ENCODE measurements at places on chromosomes 3 and 15.

GRCh38 chr3:186171521-186171920, 62.6 kb upstream of the ETV5 start:
- no peak for DNase-seq

DNA sequence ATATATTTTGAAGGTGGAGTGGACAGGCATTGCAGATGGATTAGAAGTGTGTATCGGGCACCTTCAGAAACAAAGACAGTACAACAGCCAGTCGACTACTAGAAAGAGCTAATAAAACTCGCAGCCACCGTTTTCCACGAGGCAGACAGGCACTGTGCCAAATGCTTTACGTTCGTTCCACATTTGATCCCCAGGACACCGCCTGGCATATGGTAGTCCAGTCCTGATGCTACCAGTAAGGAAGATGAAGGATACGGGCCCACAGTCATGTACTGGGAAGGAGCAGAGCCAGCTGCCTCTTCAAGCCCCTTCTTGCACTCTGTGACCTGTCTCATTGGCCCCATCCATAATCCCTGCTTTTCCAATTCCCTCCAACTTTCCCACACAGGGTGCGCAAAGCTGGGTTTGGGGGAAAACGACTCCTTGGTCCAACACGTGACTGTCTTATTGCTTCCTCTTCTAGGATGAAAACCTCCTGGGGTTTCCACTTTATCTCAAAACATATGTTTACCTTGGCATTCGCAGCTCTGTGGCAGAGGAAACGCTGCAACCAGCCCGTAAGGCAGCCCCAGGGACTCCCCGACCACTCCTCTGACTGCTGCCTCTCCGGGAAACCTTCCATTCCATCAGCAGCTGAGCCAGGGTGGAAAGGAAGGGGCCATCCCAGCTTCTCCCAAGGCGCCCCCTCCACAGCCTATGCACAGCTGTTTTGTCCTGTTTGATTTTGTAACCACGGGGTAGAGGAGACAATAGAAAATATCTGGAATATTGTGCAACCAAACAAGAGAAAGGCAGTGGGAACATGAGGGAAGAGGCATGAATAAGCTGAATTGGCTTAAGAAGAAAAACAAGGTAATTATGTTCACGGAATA, 107.4 kb downstream of the ADAMTS17 start:
- DNase-seq: no peak

- no peak for DNase-seq
Observed at GRCh38 chr3:136818191-136818768, 646 bp upstream of the SLC35G2 start.

DNA sequence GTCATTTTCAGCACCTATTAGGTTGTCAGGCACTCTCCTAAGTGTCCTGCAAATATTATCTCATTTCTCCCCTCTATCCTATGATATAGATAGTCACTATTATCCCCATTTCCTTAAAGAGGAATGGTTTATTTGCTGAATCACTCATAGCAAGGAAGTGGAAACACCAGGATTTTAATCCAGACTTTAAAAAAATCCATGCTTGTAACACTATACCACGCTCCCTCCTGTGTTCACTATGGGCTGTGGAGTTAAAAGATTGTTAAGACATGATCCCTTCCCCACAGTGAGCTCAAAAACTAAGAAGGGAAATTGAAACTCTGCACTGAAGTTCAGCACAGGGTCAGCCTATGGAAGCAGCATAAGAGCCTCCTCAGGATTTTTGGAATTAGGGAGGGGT, 60.2 kb downstream of the TMEM39A start:
- DNase-seq: no peak

- DNase-seq: no peak
Observed at GRCh38 chr3:108947855-108948254, 5.8 kb downstream of the GUCA1C start.

GRCh38 chr3:139771331-139771730, 93.6 kb upstream of the NMNAT3 start:
- DNase-seq: no peak

DNA sequence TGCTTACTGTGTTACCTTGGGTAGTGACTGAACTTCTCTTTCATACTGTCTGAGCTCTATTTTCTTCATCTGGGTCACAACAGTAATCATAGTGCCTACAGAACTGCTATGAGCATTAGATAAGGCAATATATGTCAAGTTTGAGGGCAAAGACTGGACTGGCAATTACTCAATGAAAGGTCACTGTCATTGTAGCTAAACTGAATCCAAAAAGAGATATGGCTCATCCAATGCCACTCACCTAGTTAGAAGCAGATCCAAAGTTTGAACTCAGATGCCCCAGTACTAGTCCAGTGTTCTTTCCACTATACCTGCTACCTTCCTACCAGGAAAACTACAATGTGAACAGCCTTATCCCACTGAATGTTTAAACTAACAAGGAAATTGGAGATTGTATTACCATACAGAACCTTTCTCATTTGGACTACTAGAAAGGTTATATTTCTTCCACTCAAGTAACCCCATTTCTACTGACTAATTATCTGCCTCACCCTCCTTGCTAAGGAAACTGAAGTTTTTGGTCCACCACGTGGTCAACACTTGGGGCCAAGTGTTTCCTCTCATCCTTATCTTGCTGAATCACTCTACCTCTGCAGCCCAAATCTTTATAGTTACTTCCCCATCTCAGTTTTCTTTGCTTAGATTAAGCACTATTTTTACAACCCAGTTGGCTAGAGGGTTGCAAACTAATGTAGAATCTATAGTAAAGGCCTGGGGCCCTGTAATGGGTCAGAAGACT, 202.3 kb upstream of the LPP start:
- no peak for DNase-seq

DNA sequence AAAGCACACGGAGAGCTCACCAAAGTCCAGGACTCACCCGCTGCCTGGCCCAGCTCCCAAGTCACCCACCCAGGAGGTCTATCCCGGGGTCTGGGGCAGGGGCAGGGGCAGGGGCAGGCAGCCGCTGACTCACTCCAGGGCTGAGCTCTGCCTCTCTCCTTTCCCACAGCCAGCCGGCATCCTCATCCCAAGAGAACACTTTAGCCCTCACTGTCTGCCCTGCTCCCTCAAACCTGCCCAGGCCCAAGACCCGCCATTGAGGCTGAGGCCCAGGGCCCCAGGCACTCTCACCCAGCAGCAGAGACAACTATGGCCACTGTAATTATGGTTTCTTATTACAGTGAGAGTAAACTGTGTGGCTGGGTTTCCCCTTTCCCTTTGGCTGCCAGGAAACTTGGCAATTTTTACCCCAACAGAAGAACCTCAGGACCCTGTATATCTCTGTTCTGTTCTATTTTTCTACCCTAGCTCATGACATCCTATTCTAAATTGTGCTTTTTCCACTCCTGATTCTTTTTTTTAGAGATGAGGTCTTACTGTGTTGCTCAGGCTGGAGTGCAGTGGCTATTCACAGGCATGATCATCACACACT, 53.0 kb downstream of the IQSEC1 start:
- DNase-seq: no peak

GRCh38 chr15:79030470-79030869, 60.1 kb downstream of the RASGRF1 start:
- DNase-seq: no peak

GRCh38 chr3:113167825-113168801, 43.2 kb upstream of the BOC start:
- no peak for DNase-seq

DNA sequence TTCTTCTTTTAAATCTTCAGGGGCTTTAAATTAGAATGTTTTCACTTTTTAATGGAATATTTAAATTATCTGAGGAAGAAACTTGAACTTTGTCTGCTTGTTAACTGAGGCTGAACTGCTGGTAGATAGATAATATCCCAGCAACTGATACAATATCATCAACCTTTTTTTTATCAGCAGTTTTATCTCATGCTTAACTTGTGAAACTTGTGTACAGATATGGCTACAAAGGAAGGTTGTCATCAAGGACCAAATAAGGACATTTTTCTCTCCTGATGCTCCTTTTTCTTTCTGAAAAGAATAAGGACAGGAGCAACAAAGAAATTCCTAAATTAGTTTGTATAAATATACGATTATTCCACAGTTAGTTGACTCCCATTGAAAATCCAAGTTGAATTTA, 66.4 kb upstream of the KBTBD8 start:
- no peak for DNase-seq

DNA sequence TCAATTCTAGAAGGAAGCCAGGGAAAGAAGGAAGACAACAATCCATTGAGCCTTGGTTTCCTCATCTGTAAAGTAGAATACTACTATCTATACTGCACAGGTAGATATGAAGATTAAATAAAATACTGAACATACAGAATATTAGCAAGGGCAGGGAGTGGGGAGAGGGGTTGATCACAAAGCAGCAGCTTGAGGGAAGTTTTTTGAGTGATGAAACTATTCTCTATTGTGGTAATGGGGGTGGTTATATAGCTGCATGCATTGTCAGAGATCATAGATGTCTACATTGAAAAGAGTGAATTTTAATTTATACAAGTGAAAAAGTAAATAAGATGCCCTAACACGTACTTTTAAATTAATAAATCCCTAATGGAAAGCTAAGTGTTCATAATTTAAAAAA, 242.6 kb upstream of the LRTM1 start:
- DNase-seq: no peak

DNA sequence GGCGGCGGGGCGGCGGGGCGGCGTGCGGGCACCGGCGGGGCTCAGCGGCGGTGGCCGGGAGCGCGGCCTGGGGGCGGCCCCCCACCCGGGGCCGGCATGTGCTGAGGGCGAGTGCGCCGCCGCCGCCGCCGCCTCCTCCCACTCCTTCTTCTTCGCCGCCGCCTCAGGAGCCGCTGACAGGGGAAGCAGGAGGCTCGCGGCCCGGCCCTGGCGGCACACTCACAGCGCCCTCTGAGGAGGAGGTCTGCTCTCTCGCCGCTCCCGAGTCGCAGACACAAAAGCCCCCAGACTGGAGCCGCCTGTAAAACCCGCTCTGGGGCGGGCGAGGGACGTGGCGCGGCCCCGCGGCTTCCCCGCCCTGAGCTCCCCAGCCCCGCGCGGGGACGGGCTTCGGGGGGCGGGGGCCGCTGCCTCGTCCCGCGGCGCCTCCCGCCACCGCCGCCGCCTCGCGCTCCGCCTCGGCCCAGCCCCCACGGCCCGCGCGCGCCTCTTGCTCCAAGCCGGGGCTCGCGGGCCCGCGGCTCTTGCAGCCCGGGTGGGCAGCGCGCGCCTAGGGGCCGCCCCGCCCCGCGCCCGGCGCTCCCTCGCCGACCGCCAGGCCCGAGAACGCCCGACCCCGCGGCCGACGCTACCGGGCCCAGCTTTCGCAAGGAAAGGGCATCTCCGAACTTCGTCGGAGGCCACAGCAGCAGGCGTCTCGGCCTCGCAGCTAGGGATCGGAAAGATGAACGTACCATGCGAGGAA, at the start of gene PYGO1:
TSS of gene PYGO1 (minus strand) at position 276 of the 745 bp plus-strand sequence. CDS start 462 bp downstream, outside the sequence.
- DNase-seq: peak; percentile 57

DNA sequence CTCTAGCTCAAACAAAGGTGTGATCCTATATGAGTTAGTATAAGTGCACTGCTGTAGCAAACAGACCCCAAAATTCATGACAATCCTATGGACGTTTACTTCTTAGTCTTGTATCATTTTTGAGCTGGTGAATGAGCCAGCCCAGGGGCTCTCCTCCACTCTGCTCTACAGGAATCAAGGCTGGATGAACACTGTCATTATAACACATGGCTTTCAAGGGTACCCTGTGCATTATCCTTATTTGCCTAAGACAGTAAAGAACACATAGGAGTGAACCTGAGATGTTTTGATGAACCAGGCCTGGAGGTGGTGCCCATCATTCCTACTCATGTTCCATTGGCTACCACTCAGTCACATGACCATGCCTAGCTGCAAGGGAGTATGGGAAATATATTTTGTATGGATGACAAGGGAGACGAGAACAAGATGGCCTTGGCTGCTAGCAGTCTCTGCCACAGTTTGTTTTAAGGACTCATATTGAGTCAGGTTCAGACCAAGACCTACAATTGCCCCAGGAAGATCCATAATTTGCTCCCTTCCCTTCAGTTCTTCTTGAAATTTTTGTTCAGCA, 107.4 kb upstream of the HES1 start:
- no peak for DNase-seq

- DNase-seq: peak; percentile 72
Observed at GRCh38 chr3:51371943-51372557, 13.0 kb upstream of the MANF start.

- DNase-seq: peak; percentile 94
Observed at GRCh38 chr3:169812332-169813235, at the start of the genes LRRC34 and LRRIQ4. Gene LRRC34, minus strand, starts transcription at chr3:169812904. Its CDS starts 356 bp downstream, at chr3:169812548. Gene LRRIQ4, plus strand, starts transcription at chr3:169812870. Its CDS starts 9,052 bp downstream, at chr3:169821922.

DNA sequence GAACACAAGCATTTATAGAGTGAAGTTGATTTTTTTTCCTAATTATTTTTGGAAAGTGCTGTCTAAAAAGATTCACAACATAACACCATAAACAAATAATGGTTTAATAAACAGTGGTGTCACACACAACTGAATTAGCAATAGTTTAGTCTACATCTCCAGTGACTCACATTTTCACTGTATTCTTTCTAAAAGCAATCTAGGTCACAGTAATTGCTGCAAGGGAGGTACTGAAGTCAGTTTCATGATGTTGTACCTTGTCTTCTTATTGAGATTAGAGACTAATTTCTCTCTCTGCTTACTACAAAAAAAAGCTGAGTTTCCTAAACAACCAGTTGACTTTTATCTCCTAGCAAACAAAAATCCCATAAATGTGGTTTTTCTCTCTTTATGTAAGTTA, 29.6 kb downstream of the PLSCR4 start:
- no peak for DNase-seq

DNA sequence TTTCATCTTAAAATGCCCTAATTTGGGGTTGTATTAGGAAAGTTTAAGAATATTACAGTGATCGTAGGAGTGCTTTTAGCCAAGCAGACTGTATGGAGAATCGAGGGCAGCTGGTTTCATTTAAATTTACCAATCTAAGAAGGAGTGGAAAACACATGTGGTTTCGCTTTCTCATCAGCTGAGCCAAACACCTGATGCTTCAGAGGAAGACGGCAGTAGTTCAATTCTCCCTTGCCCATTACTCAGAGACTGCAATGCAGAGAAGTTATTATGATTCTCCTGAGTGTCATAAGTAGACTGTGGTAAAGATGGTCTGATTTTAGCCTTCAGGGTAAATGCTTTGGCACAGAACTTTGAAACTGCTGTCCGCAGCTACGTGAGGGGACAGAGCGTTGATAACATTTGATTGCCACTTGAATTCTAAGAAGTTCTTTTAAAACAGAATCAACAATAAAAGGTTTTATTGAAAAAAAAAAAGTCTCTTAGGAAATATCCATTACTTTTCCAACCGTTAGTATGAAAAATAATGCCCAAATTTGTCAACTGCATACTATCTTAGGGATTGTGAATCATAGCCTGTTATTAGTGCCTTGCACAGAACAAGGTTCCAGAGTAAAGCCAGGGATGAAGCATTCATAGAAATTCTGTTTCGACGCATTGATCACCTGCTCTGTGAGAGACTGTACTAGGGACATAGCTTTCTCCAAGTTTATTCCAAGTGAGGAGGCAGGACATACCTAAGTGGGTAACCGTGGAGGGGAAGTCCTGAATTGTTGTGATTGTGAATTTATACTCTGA, 25.6 kb downstream of the LYSMD4 start:
- peak; percentile 44 for DNase-seq

GRCh38 chr15:67130673-67131601, 65.5 kb downstream of the SMAD3 start:
- DNase-seq: peak; percentile 71

GRCh38 chr3:135860761-135861160, 104.8 kb upstream of the PPP2R3A start:
- DNase-seq: no peak
